ENCODE measurements at places on chromosomes 16 and 17.

DNA sequence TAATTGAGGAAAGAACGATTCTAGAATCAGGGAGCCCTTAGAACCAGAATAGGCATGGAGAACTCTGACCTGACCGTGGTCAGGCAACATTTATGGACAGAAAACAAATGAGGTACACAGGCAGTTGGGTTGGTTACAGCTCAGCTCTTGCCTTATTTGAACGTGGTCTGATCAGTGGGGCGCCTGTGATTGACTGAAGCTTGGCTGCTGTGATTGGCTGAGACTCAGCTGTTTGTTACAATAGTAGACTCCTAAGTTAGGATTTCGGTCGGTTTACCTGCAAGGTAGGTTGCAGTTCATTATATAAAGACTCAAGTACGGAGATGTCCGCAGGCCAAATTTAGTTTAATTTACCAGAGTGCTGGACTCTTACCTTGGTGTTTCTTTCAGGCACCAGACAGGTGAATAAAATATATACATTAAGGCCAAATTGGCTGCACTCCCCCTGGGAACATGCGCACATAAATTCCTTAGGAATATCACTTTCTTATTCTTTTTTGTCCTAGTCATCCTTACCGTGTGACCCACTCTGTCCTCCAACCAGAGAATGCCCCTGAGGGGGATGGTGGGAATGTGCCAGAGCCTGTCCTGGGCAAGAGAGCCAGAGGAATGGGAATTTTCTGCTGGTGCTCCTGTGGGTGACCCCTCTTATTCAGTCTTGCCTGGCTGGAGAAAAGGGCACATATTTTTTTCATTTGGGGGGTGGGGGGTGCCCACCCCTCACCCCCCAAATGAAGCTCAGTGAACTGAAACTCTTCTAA, 7.5 kb upstream of the CSNK2A2 start:
- DNase-seq = no peak

DNA sequence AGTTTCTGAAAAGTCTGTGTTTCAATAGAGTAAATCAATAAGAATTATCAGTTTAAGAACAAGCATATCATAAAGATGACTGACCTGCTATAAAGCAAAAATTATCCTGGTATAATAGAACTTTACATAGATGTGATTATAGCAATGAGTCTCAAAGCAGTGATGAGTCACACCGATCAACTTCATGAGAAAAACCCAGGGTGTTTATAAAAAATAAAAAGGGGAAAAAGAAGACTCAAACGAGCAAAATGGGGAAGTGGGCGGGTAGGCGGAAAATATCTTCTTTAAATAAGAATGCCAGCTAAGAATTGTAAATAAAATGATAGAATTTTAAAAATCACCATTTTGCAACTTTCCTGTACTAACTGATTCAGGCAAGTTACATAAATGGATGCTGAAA, 46.8 kb downstream of the BRIP1 start:
- peak; percentile 4 for DNase-seq

DNA sequence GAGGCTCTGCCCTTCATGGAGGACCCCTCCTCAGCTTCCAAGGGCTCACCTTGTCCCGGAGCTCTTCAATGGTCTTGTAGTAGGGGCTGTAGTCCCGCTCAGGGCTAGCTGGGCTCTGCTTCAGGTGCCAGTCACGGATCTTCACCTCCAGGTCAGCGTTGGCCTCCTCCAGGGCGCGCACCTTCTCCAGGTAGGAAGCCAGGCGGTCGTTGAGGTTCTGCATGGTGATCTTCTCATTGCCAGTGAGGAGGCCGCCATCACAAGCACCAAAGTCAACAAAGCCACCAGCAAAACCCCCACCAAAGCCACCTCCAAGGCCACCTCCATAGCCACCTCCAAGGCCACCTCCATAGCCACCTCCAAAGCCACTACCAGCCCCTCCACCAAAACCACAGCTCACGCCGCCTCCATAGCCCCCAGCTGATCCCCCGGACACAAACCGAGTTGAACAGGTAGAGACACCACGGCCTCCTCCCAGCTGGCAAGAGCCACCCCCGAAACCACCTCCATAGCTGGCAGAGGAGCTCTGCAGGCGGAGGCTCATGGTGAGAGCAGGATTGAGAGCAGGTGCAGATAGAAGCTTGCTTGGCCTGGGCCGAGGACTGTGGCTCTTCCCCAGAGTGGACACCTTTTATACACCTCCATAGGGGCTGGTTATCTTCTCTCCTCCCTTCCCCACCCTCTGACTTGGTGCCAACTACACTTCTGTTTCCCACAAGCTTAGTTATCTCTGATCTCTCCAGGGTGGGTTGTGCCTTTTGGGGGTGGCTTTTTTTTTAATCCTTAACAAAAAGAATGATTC, at the start of gene KRT13:
Gene KRT13, minus strand, starts transcription at position 606 of the 802 bp plus-strand sequence. Its CDS starts 62 bp downstream, at position 544.
- no peak for DNase-seq

GRCh38 chr16:51490866-51491265, 339.8 kb upstream of the SALL1 start:
- no peak for DNase-seq

GRCh38 chr17:39169101-39169500, 3.1 kb upstream of the ARL5C start:
- no peak for DNase-seq

DNA sequence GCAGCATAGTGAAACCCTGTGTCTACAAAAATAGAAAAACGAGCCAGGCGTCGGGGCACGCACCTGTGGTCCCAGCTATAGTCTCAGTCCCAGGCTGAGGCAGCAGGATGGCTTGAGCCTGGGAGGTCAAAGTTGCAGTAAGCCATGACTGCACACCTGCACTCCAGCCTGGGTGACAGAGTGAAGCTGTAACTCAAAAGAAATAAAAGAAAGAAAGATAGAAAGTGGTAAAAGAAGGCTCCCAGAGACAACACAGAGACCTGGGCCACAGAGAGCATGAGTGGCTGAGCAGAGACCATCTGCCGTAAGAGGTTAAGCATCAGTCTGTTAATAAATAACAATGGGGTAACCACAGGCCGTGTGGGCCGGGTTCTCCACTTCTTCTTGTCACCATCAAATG, 15.3 kb upstream of the HEXD start:
- no peak for DNase-seq

DNA sequence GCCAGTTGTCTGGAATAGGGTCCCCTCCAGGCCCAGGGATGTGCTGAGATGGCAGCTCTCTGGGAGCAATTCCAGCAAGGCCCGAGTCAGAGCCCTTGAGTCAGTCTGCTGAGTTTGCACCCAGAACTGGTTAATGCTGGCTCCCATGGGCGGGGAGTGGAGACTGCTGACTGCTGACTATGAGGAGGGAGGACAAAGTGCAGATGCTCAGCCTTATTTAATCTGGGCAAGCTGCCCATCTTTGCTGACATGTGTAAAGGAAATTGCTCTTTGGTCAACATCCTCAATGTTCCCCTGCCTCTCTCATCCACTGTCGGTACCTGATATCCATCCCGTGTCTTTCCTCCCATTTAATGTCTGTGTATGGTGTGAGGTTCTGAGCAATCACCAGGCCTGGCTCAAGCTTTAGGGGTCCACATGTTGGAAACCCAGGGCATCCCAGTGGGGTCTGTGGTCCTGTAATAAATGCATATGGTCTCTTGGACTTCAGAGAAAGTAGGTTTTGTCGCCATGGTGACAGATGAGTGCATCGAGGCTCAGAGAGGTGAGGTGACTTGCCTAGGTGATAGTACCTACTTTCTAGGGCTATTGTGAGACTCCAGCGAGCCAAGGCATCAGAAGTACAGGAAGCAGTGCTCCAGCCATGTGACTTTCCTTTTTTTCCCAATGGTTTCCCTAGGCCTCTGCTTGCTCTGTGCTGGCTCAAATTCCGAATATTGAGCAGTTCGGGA, 20.0 kb upstream of the RNF135 start:
- no peak for DNase-seq

GRCh38 chr16:57045694-57046381, 46.5 kb upstream of the CPNE2 start:
- DNase-seq = peak; percentile 46

- DNase-seq = peak; percentile 96
Measured at GRCh38 chr17:35312790-35313711, 60.4 kb downstream of the SLFN11 start.

- DNase-seq = no peak
Measured at GRCh38 chr16:4498546-4499195, 22.5 kb downstream of the HMOX2 start.

- DNase-seq = no peak
Measured at GRCh38 chr17:15511142-15511541, 43.7 kb upstream of the CDRT4 start.

DNA sequence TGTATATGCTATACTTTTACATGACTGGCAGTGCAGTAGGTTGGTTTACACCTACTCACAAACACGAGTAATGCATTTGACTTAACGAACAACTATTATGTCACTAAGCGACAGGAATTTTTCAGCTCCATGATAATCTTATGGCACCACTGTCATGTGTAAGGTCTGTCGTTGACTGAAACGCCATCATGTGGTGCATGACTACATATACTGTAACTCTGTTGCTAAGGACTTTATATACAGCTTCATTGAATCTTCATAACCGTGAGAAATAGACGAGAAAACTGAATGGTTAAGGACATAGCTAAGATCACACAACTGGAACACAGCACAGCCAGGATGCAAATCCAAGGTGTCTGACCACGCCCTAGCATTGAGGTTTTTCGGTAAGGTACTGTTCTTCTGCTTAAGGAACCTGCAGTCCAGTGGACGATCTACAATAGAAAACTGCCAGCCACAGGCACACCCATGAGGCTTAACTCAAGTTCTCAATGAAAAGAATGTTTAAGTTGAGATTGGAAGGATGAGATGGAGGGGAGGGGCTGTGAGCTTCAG, 3.3 kb downstream of the CFAP20 start:
- DNase-seq = peak; percentile 29

GRCh38 chr16:85202631-85203461, 90.6 kb upstream of the CIBAR2 start:
- no peak for DNase-seq

GRCh38 chr17:28188841-28189263, 130.1 kb upstream of the TMEM97 start:
- no peak for DNase-seq

GRCh38 chr17:46766493-46767491, 51.7 kb downstream of the WNT3 start:
- DNase-seq = no peak

DNA sequence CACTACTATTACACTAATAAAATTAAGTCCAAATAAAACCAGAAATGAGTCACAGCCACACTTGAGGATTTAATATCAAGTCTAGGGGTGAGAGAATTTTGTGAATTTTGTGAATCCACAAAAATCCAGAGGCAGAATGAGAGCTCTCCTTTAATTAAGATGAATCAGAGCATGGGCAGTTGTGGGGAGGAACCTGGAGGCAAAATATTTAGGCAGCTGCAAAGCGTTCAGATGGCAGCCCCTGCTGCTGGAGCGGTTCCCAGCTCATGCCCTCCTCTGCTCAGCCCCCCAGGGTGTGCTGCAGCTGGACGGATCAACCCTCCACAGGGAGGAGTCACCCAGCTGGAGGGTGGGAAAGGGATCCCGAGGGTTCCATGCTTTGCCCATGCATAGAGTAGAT, 43.4 kb upstream of the IRX6 start:
- no peak for DNase-seq
